ENCODE measurements at places on chromosomes 7 and 10. TPM values are rescaled to one million over a fixed set of nuclear protein-coding genes. Genes with fewer than 3 reads are reported as not detected.

- DNase-seq = no peak
These were observed 108.6 kb downstream of the ADARB2 start for GRCh38 chr10:1628757-1629156.

- no peak for DNase-seq
These were observed 84.5 kb downstream of the SRPK2 start for GRCh38 chr7:105304040-105304895.

The NOC3L gene
- 10.0 TPM for total RNA-seq

- DNase-seq = no peak
These were observed 175.1 kb downstream of the COBL start for GRCh38 chr7:51141451-51142003.

The RASSF4 gene
- total RNA-seq = 71.5 TPM

The SEC31B gene
- 11.7 TPM for total RNA-seq

DNA sequence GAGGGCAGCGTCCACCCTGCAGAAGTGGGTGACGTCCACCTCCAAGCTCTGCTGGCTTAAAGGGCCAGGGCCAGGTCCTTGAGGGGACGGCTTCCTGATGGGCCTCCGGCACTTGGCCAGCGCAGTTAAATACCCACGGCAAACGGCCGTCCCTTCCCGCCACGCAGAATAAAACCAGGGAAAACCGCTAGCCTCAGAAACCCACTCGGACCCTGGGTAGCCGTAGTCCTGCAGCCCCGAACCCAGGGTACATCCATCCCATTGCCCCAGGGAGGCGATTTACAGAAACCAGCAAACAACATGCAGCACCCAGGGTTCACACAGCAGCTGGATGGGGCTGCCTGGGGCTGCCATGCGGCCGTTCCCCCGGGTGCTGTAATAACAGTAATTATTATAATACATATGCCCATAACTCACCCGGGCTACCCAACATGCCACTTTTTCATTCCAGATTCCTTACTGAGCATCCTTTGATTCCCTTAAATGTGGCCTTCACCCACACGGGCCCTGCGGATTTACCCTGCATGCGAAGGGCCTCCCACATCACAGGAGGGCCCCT is 81.5 kb upstream of the PDGFA start:
- no peak for DNase-seq

- DNase-seq = no peak
These were observed 99.4 kb downstream of the TRIM24 start for GRCh38 chr7:138559448-138559847.

The ADARB2 gene
- total RNA-seq = not detected

DNA sequence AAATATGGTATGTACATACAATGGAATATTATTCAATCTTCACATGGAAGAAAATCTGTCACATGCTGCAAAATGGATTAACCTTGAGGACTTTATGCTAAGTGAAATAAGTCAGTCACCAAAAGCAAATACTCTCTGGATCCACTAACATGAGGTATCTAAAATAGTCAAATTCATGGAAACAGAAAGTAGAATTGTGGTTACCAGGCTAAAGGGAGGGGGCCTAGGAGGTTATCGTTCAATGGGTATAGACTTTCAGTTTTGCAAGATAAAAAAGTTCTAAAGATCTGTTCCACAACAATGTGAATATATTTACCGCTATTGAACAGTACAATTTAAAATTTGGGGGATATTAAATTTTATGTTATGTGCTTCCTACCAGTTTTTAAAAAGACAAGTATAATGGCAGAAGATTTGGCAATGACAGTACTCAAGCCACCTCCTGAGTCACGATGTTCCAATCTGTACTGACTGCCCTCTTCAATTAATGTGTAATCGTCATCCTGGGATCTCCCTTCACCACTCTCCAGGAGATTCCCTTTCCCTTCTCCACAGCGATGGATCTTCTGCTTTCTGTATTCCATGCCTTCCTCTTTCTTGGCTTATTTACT is 32.3 kb upstream of the IL6 start:
- no peak for DNase-seq

DNA sequence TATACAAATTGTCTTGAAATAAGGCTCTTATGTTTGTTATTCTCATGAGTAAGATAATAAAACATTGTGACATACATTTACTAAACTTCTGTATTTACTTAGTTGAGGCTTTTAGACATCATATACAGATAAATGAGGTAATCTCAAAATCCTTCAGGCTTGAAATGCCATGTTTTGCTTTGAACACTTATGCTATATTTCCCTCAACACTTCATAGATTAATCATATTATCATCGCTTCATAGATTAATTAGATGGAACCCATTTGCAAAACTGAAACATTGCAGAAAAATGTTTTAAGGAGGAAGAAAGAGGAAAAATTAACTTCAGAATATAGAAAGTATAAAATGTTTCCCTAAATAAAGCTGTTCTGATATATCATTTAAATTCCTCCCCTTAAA is 165.0 kb upstream of the CNTNAP2 start:
- DNase-seq = no peak

- peak; percentile 18 for DNase-seq
These were observed 2.9 kb downstream of the BHLHA15 start for GRCh38 chr7:98213888-98214810.

DNA sequence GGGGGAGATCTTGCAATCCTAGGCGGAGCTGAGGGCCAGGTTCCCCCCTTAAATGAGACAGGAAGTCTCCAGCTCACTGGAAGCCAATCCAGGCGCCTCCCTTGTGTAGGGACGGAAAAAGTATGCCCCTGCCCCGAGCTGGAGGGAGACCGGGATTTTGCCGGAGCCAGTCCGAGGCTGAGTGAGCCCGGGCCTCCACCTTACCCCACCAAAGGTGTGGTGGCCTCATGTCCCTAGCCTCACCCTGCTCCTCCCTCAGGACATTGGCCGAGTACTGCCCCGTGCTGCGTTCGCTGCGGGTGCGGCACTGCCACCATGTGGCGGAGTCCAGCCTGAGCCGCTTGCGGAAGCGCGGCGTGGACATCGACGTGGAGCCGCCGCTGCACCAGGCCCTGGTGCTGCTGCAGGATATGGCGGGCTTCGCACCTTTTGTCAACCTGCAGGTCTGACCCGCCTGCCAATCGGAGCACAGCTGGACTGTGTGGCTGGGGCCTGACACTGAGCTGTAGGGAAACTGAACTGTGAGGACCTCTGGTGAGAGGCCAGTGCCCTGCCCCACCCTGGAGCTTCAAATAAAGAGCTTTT is 2.0 kb downstream of the FBXL15 start:
- peak; percentile 86 for DNase-seq

The GPER1 gene
- total RNA-seq = 7.6 TPM

DNA sequence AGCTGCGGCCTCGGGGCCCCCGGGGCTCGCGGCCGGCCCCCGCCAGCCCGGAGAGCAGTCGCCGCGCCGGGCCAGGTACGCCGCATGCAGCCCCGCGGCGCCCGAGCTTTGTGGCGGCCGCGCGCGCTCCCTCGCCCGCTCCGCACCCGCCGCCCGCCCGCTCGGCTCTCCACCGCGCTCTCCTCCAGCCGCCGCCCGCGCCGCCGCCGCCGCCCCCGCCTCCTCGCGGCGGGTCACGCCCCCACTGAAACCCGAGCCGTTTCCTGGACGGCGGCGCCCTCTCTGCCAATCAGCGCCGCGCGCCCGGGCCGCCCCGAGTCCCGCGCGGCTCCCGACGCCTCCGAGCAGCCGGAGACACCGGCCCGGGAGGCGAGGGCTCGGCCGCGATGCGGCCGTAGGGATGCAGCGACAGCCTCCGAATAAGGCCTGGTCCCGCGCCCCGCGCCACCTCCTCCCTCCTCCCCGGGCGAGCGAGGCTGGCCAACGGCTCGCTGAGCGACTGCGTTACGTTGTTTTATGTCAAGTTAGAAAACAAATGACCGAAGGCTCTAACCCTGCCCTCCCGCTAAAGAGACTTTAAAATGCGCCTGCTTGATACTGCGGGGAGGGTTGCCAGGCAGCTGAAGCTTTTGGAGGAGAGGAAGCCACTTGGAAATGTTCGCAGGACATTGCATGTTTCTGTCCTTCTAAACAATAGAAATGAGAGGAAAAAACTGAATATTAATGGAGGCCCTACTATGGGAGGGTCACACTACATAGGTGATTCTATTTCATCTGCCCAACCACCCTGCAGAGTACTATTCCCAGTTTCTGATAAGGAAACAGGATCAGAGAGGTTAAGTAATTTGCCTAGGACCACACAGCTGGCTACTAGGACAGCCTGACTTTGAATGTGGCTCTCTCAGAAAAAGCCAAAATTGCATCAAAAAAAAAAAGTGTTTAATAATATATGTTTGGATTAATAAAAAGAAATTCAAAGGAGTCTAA is at the start of gene FGFR2:
Gene FGFR2 (minus strand): TSS at position 182 of the 987 bp plus-strand sequence. CDS start 4,627 bp downstream, outside the sequence.
- peak; percentile 82 for DNase-seq

The DYNC1I1 gene
- total RNA-seq = 23.6 TPM

The NACAD gene
- total RNA-seq = 5.5 TPM

DNA sequence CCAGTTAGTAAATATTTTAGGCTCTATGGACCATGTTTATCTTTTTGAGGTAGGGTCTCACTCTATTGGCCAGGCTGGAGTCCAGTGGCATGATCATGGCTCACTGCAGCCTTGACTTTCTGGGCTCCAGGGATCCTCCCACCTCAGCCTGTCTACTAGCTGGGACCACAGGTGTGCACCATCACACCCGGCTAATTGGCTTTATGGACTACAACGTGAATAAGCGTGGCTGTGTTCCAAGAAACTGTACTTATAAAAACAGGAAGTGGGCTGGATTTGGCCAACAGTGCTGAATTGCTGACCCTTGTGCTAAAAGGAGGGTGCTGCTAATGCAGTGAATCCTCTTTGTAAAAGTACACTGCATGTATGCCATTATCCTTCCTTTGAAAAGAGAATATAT is 111.7 kb upstream of the CDK13 start:
- peak; percentile 20 for DNase-seq

The SPDYE17 gene
- not detected for total RNA-seq

DNA sequence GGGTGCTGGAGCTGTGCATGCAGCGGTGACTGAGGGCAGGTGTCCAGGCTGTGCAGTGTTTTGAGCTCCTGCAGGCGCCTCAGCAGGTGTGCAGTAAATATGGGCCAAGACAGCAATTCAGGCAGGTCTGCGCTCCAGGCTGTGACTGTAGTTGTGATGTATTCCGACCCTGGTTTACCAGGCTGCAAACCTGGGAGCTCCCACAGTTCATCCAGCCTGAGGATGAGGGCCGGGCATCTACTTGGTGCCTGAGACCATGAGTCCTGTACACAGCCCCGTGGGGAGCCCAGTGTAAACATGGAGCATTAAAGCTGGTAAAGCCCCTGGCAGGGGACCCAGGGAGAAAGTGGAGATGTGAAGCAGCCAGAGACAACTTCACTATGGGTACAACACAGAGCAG is 82.8 kb downstream of the VOPP1 start:
- no peak for DNase-seq

DNA sequence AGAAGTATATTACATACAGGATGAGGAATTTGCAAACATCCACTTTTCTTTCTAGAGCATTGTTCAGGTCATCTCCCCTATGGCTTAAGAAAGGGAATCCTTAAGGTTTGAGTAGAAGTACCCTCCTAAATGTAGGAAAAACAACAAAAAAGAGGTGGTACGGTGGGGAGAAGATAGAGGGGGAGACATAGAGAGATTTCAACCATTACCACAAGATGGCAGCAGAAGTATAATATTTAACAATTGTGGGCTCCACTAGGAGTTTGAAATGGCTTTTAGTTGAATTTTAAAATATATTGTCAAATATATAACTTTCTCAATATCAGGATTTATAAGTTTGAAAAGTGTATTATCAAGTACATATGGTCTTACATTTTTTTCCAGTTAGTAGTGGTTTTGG is 72.7 kb upstream of the PRKG1 start:
- DNase-seq = no peak

The GRID2IP gene
- not detected for total RNA-seq
